Type B pancreatic cell (in vitro differentiated cells): ENCODE measurements at places on chromosomes 7 and 10. TPM values are rescaled to one million over a fixed set of nuclear protein-coding genes. Genes with fewer than 3 reads are reported as not detected.
A peak's percentile ranks its signal among the peaks of the same experiment; 100 is the strongest.

Gene UCN3
- total RNA-seq: 1.2 and 3.4 TPM in 2 replicates

Gene VKORC1L1
- total RNA-seq: 26.4 and 27.3 TPM in 2 replicates

Gene TASOR2
- total RNA-seq: 64.1 and 70.1 TPM in 2 replicates

Gene FGL2
- total RNA-seq: 0.99 and 1.9 TPM in 2 replicates

Gene PGAM2
- 0.57 and 0.72 TPM in 2 replicates for total RNA-seq

Gene TMEM273
- not detected in 2 replicates for total RNA-seq

Gene ADCY1
- 19.0 and 25.1 TPM in 2 replicates for total RNA-seq

Gene AKR1D1
- 0.57 TPM in 1 of 2 replicates, not detected in the other for total RNA-seq

Gene ADAM8
- total RNA-seq: 6.2 and 7.1 TPM in 2 replicates

DNA sequence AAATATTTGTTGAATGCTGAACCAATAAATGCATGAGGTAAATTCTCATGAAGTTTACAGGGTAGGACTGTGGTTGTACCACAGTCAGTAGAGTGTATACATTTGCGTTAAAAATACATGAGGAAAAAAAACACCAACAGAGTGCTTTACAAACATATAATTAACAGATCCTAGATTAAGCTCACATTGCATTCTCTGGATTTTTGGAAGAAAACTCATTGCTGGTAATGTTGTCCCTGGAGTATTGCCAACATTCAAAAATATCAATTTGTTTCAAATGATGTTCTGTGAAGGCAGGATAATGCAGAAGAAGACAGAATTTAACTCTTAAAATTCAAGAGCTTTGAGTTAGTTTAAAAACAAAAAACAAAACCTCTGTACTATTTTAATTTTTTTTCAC is 95.5 kb downstream of the MBL2 start:
- H3K4me1 ChIP-seq: peaks cover 10% of the 10 kb centered on the region
- no peak overlapping the region for H3K27ac ChIP-seq
- no peak for DNase-seq
- H3K36me3 ChIP-seq: no peaks in the 10 kb centered on the region
- H3K4me3 ChIP-seq: no peak overlapping the region

GRCh38 chr10:14781763-14782162 is 7.1 kb upstream of the FAM107B start:
- H3K27me3 ChIP-seq: no peaks in the 10 kb centered on the region
- no peak overlapping the region for H3K27ac ChIP-seq
- no peaks in the 10 kb centered on the region for H3K4me1 ChIP-seq
- no peaks in the 10 kb centered on the region for H3K36me3 ChIP-seq
- H3K4me3 ChIP-seq: no peak overlapping the region

DNA sequence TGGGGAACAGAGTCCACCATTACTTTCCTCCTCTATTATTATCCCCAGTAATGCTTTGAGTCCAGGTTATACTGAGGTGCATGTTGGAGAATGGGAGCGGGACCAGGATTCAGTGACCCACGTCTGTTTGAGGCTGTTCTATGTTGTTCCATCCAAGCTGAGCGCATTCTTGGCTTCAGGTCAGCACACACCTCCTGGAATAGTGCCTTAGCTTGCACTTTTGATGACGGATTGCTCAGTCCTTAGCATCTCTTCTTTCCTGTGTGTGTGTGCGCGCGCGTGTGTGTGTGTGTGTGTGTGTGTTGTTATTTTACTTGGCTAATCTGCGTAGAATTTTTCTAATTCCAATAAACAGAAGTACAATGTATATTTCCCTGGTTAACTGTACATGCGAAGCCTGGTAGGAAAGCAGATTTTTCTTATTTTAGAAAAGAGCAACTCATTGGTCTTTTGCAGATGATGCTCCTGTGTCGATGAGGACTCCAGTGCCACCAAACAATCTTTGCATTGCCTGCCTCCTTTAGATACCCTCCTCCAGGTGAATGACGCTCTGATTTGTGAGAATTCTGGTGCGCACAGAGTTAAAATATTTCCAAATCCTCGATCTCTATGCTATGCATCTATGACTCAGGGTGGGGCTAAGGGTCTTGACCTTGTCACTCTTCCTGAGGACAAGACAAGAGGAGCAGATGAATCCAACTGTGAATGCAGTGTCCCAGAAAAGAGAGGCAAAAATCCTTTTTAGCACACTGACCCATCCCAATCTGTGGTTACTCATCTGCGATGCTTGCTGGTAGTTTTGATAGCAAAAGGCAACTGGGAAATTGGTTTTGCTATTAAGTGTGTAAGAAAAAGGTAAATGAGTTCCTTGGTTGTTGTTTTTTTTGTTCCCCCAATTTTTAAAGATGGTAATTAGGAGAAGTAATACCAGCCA is 13.3 kb upstream of the CELF2 start:
- no peaks in the 10 kb centered on the region for H3K4me1 ChIP-seq
- peaks cover 66% of the 10 kb centered on the region for H3K27me3 ChIP-seq
- no peak overlapping the region for H3K27ac ChIP-seq
- no peak overlapping the region for H3K4me3 ChIP-seq
- no peaks in the 10 kb centered on the region for H3K36me3 ChIP-seq

DNA sequence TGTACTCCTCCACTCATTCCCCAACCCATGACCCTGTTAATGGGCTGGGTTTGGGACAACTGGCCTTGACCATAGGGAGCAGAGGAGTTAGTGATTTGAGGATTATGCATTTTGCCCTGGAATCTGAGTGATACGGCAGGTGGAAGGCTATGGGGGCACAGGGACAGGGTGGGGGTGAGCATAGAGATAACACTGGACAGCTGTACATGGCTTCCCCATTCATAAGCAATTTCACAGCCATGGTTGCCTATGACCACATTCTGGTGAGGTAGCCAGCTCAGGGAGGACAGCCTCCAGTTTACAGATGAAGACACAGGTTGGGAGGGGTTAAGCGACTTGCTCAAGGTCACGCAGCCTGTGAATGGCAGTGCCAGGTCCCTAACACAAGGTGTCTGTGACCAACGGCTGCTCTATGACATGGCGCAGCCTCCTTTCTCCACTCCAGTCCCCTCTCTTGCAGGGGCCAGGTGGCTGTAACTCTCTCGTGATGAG is 319.5 kb downstream of the PLXNA4 start:
- peaks cover 3% of the 10 kb centered on the region for H3K36me3 ChIP-seq
- peaks cover 24% of the 10 kb centered on the region for H3K4me1 ChIP-seq
- no peak overlapping the region for H3K27ac ChIP-seq
- peaks cover 16% of the 10 kb centered on the region for H3K27me3 ChIP-seq
- no peak for DNase-seq

DNA sequence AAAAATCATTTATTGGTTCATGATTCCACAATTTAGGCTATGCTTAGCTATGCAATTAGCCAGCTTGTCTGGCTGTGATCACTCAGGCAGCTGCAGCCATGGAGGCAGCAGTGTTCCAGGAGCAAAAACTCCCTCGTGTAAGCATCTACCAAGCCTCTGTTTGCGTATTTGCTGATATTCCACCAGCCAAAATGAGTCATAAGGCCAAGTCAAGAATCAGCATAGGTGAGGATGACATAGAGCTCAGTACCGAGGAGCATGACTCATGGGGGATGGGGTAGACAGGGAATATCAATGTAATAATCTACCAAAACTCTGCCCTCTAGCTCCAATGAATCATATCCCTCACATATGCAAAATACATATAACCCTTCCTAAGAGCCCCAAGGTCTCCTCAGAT is 63.3 kb downstream of the IMMP2L start:
- no peak for DNase-seq
- no peaks in the 10 kb centered on the region for H3K27me3 ChIP-seq

DNA sequence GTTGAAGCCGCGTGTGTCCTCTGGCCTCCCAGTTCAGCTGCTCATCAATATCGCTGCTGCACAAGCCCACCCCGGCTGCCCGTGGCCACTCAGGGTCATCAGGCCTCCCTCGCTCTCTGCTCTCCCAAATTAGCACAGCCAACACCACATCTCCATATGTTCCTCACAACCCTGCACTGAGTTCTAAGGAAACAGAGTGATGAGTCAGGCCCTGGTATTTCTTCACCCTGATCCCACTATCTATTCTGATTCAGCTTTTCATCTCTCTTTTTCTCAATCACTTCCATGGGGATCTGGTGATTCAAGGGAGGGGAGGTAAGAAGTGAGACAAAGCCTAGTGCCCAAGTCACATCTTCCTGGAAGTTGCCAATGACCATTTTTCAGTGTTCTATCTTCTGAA is 23.8 kb downstream of the CYTH3 start:
- H3K27ac ChIP-seq: peak overlapping the region; percentile 24
- H3K27me3 ChIP-seq: no peaks in the 10 kb centered on the region
- no peak overlapping the region for H3K4me3 ChIP-seq
- DNase-seq: no peak
- H3K4me1 ChIP-seq: peaks cover 54% of the 10 kb centered on the region

GRCh38 chr7:19560111-19560883 is 148.5 kb downstream of the POLR1F start:
- no peaks in the 10 kb centered on the region for H3K4me1 ChIP-seq
- no peak for DNase-seq
- no peaks in the 10 kb centered on the region for H3K27me3 ChIP-seq
- no peak overlapping the region for H3K27ac ChIP-seq
- no peak overlapping the region for H3K4me3 ChIP-seq

GRCh38 chr10:124210263-124210662 is 116.9 kb upstream of the CHST15 start:
- no peaks in the 10 kb centered on the region for H3K36me3 ChIP-seq
- no peak overlapping the region for H3K4me3 ChIP-seq
- no peak overlapping the region for H3K27ac ChIP-seq

- H3K4me3 ChIP-seq: no peak overlapping the region
- no peak overlapping the region for H3K27ac ChIP-seq
- DNase-seq: no peak
- H3K36me3 ChIP-seq: peaks cover 21% of the 10 kb centered on the region
- no peaks in the 10 kb centered on the region for H3K27me3 ChIP-seq
Measured at GRCh38 chr10:128103229-128103714, 23.0 kb downstream of the MKI67 start.

DNA sequence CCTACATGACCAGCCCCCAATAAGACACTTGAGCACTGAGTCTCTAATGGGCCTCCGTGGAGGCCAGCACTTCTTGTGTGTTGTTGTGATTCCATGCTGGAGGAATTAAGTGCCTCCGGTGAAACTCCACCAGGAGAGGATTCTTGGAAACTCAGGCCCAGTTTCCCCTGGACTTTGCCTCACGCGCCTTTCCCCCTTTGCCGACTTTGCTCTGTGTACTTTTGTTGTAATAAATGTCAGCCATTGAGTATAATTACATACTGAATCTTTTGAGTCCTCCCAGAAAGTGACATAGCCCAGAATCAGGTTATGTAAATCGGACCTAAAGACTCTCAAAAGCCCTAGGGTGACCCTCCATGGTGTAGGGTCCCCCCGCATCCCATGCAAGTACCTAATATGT is 82.4 kb downstream of the DLG5 start:
- no peaks in the 10 kb centered on the region for H3K27me3 ChIP-seq
- peaks cover 21% of the 10 kb centered on the region for H3K4me1 ChIP-seq
- H3K36me3 ChIP-seq: peaks cover 25% of the 10 kb centered on the region

GRCh38 chr10:127012769-127013152 is 107.5 kb downstream of the DOCK1 start:
- H3K27ac ChIP-seq: peak overlapping the region; percentile 42
- no peaks in the 10 kb centered on the region for H3K27me3 ChIP-seq
- H3K4me3 ChIP-seq: no peak overlapping the region
- H3K4me1 ChIP-seq: peaks cover 33% of the 10 kb centered on the region
